AG09319 (cell line): ENCODE measurements at places on chromosomes 5 and 9.

DNA sequence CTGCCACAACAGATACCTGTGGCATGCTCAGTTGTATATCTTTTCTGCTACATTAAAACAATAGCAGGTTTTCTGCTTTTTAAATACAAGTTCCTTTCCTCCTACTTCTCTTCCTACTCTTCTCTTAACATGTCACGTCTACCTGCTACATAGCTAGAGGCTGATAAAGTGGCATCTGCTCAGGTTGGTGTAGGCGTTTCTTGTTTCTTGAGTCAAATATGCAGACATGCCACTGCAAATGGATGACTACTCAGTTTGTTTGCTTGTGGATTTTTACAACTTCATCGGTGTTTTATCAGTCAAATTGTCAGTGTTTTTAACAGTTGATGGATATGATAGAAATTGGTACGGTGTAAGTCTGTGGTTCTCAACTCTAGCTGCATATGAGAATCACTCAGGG is 525.7 kb downstream of the TLE4 start:
- no peak for DNase-seq

DNA sequence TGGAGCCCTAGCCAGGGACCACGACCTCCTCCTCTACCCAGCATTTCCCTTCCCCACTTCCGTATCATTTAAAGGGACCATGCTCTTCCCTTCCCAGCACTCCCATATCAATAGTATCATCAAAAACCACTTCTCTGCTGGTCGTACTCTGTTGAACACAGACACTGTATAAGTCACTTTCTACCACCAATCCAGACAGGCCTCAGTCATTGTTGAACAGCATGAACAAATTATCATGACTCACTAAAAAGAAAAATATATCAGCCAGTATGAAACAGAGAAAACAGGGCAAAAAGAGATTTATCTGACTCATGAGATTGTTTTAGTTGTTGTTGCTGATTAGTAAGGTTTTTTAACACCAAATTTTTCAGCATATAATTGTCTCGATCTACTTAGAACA is 89.8 kb downstream of the CDKN2A start:
- DNase-seq: no peak

DNA sequence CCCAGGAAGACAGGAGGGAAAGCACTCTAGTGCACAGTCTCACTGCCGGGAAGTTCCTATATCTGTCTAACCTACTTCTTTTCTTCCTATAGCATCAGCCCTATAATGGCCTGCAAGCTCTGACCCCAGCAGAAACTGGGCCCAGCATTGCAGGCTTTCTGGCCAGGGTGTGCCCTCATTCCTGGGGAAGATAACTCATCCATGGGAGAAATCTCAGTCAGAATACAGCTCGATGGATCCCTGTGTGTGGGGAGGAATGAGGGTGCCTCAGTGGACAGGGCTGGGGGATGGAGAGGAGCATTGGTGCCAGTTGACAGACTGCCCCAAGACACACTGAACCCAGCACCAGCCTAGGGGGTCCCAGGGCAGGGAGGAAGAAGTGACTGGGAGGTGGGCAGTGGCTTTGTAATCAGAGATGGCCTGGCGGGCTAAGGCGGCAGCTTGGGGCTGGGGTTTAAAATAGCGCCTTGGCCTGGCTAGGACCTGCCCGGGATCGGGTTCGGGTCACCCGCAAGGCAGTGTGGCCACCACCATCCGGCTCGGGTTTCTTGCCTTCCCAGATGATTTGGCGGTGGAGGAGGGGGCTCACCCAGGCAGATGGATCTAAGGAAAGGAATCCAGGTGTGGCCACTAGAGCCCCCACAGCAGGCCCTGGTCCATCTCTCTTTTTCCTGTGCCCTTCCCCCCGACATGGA is 7.6 kb upstream of the CXXC5 start:
- no peak for DNase-seq

- DNase-seq: no peak
These were observed 58.2 kb downstream of the NSUN2 start for GRCh38 chr5:6574537-6575245.

GRCh38 chr5:133494232-133494922 is 118.0 kb downstream of the FSTL4 start:
- no peak for DNase-seq

- no peak for DNase-seq
These were observed 153.0 kb downstream of the HMHB1 start for GRCh38 chr5:143964919-143965318.

- no peak for DNase-seq
These were observed 63.9 kb downstream of the FCHO2 start for GRCh38 chr5:73019766-73020165.

GRCh38 chr9:12414514-12414913 is 278.7 kb upstream of the TYRP1 start:
- no peak for DNase-seq

DNA sequence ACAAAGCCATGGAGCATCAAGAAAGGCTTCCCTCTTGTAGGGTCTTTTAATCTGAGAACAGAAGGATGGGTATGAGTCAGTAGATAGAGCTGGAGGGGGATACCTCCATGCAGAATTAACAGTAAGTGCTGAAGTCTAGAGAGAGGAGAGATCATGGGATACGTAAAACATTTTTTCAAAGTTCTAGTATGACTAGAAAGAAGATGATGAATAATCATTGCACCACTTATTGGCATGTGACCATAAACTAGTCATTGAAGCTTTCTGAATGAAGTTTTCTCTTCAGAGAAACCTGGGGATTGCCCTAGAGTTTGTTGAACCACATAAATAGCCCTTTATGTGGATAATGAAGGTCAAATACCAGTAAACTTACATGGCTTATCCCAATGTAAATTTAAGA is 48.6 kb upstream of the PTPRD start:
- no peak for DNase-seq

DNA sequence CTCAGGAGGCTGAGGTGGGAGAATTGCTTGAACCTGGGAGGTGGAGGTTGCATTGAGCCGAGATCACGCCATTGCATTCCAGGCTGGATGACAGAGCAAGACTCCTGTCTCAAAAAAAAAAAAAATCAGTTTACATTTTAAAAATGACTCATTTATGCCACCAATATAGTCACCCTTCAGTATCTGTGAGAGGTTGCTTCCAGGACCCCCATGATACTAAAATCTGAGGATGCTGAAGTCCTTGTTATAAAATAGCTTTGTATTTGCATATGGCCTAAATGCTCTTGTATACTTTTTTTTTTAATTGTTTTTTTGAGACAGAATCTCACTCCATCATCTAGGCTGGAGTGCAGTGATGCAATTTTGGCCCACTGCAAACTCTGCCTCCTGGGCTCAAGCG is 5.8 kb downstream of the OCLN start:
- DNase-seq: no peak

GRCh38 chr5:179265514-179266290 is 79.6 kb downstream of the ADAMTS2 start:
- DNase-seq: peak; percentile 98

DNA sequence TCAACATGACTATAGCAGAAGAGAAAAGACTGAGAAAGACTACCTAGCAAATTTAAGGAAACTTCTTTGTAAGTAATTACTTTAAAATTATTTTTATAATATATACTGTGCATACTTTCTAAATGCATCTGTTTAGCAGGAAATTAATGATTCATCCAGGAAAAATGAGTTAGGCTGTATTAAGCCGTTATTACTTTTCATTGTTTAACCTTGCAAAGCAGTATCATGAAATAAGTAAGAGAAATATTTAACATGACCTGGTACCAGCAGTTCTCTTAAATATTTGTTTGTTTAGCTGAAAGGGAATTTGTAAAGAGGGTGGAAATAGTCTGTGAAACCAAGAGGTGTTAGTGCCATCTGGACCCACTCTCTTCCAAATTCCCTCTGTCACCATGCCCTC is 175.0 kb downstream of the GNAQ start:
- no peak for DNase-seq

DNA sequence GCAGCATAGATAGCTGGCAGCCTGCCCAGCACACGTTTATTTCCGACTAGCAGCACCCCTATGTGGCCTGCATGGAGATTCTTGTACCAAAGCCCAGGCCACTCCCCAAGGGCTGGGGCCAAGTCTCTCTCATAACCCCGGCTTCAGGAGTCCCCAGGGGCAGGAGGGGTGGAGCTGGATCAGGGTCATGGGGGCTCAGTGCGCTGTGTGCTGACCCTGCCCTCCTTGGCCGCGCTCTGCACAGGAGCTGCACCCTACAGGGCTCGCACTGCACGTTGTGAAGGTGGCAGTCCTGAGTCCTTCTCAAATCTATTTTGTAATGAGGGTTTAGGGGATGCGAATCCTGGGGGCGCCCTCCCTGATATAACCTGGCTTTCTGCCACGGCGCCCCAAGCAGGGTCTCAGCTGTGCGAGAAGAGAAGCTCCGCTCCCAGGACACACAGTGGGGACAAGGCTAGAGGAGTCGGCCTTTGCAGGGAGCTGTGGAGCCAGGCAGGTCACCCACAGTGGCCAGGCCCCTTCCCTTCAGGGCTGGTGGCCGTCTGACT is 28.6 kb downstream of the NKD2 start:
- DNase-seq: no peak

DNA sequence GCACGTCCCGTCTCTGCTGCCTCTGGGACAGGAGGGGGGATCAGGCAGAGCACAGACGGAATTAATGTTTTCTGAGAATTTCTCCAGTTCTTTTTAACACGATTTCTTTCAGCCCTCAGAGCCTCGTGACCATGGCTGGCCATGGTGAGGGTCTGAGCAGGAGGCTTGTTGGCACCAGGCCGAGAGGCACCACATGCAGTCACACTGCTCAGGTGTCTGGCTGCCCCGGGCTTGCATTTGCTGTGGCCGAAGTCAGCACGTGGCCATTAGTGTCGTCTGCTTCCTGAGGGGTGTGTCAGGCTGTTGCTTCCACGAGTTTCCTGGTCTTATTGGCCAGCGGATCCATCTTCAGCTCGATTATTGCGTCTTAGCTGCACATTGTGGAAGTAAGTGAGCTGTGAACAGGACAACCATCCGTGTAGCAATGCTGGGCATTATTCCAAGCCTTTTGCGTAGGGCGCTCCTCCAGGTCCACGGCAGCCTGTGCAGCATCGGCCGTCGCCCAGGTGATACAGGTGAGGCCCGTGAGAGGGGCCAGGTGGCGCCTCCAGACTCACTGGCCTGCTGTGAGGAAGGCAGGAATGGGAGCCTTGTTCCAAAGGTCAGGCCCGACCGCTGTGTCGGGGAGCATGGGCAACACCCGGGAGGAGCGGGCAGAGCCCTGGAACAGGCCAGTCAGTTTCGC is 114.2 kb upstream of the CACNA1B start:
- DNase-seq: no peak

DNA sequence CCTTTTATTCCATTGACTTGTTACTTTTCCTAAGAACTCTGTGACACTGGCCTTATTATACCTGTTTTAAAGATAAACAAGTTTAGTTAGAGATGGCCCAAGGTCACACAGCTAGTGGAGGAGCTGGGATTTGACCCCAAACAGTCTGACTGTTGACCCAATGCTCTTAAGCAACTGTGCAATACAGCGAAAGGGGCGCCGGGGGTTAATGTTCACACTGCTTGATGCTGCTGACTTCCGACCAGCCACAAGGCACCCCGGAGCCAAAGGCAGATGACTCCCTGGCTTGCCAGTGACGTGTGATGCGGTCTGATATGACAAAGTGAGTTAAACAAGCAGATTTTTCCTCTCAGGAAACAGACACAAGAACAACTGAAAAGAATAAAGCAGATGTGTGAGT is 23.9 kb downstream of the PIK3R1 start:
- DNase-seq: no peak

DNA sequence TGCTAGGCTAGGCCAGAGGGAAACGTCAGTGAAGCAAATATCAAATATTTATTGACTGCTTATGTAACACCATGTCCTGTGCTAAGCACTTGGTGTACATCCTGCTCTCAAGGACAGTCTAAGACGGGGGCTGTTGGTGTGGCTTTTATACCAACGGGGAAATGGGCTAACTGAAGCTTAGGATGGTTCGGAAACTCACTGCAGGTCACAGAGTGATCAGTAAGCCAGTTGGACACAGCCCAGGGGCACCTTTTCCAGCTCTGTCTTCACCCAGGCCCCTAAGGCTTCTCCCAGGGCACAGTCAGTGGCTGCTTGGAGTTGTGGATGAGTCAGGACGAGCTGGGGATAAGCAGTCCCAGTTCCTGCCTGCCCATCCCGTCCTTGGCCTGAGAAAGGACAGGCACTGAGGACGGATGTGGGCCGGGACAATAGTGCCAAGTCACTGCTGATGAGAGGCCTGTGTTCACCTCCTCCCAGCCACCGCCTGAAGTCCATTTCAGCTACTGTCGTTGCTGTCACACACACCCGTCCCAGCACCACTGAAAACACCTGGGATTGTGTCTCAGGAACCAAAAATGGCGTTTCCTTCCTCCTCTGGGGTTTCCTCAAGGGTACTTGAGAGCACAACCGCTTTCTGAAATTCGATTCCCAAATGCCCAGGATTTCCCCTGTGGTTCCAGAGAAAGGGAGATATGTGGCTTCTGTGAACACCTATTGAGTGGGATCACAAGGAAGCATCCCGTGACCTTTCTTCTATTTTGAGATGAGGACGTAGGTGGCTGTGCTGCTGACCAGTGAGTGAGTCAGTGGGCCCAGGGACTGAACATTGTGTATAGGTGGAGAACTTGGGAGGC is 17.5 kb upstream of the SPRY4 start:
- DNase-seq: no peak

DNA sequence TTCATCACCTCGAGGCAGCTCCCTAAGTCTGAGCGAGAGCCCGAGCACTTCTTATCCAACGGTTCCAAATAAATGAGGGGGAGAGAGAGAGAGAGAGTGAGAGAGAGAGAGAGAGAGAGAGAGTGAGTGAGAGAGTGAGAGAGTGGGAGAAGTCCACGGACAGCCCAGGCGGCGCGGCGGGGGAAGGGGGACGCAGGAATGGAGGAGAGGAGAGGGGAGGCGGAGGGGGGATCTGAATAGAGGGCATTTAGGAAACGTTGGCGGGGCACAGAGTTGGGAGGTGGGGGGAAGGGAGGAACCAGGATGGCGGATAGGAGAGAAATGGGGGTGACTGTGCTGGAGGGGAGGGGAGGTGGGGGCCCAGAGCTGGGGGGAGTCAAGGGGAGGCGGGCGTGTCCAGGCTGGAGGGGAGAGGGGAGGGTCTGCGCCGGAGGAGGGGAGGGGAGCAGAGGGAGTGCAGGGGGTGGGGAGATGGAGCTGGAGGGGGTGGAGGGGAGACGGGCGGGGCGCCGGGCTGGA is 398 bp upstream of the BASP1 start:
- no peak for DNase-seq

- DNase-seq: no peak
These were observed 188.8 kb downstream of the FBN2 start for GRCh38 chr5:128349044-128349858.

- DNase-seq: no peak
These were observed 384 bp upstream of the DMXL1 start for GRCh38 chr5:119070578-119070827.

DNA sequence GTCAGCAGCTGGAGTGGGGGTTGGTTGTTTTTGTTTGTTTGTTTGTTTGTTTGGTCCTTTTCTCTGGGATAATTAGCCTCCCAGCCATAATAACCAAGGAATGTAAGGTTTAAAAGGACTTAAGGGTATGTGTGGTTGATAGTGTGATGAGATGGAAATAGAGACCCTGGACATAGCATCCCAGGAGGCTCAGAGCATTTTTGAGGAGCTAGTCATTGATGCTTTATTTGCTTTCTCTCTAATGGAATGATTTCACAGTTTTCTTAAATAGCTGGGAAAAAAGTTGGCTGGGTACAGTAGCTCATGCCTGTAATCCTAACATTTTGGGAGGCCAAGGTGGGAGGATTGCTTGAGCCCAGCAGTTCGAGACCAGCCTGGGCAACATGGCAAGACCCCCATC is 45.1 kb downstream of the TTC1 start:
- no peak for DNase-seq
